Kidney capillary endothelial cell (primary cell): ENCODE measurements at places on chromosomes 12 and 14.

DNA sequence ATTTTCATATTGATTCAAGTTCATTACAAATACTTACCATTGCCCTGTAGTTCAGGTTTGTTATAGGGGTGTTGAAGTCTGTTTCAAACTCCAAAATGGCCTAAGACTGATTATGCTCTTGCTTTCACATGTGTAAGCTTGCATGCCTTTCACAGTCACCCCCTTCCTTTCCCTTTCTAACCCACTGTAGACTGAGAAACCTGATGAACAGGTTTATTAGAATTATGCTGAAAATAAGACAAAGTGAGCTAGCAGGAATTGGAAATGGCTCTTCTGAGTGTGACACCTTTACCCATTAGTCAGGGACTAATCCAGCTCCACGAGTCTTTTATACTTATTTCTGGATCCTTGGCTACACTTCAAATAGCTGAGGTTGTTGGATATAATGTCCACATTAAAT lies 38.9 kb downstream of the FBXO33 start:
- DNase-seq, result no peak

GRCh38 chr14:93035917-93036651 lies 79.6 kb downstream of the ITPK1 start:
- DNase-seq, result no peak

DNA sequence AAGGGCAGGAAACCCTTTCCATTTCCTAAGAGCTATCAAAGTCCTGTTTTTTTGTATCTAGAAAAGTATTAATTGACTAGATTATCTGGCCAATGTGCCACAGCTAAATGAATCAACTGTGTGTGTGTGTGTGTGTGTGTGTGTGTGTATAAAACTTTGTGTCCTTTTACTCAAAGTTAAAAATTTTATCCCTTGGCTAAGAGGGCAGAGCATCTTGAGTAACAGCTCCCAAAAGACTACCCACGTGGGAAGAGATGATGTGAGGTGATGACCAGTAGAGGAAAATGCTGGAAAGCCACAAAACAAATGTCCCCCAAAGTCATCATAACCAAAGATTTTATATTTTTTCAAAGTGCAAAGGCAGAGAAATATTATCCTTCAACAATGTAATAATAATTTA lies 90.3 kb downstream of the FAR2 start:
- DNase-seq, result no peak

DNA sequence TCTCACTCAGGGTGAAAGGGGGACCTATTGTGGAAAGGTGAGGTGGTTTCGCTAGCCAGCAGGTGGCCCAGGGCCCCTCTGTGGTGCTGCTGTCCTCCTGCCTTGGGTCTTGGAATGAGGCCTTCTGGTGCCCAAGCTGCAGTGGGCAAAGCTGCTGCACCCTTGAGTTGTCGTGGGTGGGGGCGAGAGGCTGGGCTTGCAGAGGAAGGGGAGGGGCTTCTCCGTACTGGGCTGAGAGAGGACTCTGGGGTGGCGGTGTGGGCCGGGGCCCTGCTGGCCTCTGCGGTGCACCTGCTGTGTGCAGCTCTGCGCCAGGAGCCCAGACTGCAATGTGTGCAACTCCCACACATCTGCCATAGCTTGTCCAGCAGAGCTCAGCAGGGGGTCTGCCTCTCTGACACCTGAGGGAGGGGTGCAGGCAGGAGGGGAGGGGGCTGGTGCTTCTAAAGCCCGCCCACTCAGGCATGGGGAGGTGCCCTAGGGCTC lies 145.8 kb downstream of the KIF26A start:
- DNase-seq, result no peak

- no peak for DNase-seq
These were observed 963 bp downstream of the TCTN2 start for GRCh38 chr12:123671876-123672275.

DNA sequence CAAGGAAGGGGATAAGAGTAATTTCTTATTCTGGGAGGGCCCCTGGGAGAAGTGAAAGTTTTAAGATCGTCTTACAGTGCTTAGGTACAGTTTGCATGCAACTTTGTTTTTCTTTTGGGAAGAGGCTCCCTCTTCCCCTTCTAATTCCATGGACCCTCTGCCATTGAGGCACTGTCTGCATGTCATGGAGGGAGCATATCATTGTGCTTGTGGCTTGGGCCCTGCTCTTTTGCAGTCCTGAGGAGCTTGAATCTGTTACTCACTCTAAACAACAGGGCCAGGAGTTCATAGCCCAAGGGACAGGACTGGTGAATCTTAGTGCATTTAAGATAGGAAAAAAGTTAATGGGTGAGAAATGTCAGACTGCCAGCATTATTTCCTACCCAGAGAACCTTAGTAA lies 2.3 kb downstream of the UBE3B start:
- no peak for DNase-seq

DNA sequence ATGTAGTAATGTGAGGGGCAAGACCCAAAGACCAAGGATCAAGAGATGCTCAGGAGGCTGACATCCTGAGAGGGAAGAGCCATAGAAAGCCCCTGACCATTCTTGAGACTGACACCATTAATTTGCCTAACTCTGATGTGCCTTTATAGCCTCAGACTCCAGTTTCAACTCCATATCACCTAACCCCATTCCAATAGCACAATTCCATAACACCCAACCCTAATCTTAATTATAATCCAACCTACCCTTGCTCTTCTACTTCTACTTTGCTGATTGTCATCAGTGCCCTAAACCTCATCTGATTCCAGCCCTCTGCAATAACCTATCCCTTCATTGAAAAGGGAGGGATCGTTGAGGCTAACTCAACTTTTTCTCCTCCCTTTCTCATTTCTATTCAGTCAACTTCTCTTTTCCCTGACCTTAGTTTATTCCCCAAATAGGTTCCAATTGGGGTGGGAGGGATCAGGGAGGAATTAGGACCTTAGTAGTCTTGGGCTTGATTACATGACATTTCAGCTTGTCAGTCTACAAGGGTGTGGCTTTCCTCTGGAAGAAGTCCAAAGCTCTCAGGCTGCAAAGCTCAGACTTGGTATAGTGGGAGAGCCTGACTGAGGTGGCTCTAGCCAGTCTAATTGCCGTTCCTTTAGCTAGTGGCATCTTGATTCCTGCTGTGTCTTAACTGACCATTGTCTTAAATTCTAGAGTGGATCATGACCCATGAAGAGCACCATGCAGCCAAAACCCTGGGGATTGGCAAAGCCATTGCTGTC lies 3.1 kb downstream of the PFKM start:
- no peak for DNase-seq

DNA sequence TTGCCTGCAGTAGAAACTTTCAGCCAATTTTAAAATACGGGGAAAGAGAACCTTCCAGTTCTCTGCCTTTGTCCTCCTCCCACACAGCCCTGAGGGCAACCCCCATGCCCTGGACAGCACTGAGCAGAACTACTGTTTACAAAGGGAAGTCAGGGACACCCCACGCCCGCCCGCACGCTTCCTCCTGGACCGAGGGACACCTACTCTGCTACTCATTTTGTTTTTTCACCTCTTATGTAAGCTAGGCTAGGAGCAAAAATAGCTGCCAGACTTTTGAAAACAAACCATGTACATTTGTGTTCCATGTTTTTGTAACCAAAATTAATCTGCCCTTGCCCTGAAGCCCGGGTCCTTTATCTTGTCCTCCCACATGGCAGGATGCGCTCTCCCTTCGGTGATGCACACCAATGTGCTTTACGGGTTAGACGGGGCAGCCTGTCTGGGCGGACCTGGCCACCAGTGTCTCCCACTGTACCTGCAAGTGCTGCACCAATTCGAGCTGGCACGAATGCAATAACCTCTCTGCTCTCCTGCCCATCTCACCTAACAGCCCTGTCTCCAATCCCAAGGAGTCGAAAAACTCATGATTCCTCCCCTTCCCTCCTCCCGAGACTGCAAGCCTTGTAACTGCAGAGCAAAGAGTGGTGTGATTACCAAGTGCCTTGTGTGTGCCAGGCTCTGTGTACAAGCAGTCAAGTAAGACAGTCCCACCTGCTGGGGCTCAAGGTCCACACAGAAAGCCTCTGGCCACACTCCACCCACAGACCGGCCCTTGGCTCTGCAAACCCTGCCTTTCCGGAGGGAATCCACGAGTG lies 85.2 kb downstream of the CCDC88C start:
- no peak for DNase-seq
